Calu3 (cell line): ENCODE measurements at places on chromosomes 1 and 21. TPM values are rescaled to one million over a fixed set of nuclear protein-coding genes. Genes with fewer than 3 reads are reported as not detected.

ASPM gene
- 36.3 and 44.0 TPM in 2 replicates for total RNA-seq

KCNT2 gene
- 2.4 and 3.3 TPM in 2 replicates for total RNA-seq

LRRC53 gene
- not detected in 2 replicates for total RNA-seq

LCE3E gene
- not detected in 2 replicates for total RNA-seq

ETV3L gene
- not detected in 2 replicates for total RNA-seq

TRIM58 gene
- not detected in 2 replicates for total RNA-seq

IGSF9 gene
- 7.5 and 7.6 TPM in 2 replicates for total RNA-seq

TRABD2B gene
- total RNA-seq = 0.10 and 0.42 TPM in 2 replicates

SPRR2B gene
- total RNA-seq = not detected in 2 replicates

INAVA gene
- 167 and 175 TPM in 2 replicates for total RNA-seq

CCDC17 gene
- total RNA-seq = 4.7 and 8.3 TPM in 2 replicates

RBBP5 gene
- 21.9 and 22.0 TPM in 2 replicates for total RNA-seq

MRPS21 gene
- total RNA-seq = 66.9 and 67.4 TPM in 2 replicates

- DNase-seq = no peak
Observed at GRCh38 chr1:3683197-3683596, 30.9 kb downstream of the TP73 start.

GRCh38 chr1:245825128-245825901 is 670.5 kb downstream of the KIF26B start:
- DNase-seq = no peak

GRCh38 chr1:3188150-3188971 is 119.4 kb downstream of the PRDM16 start:
- DNase-seq = no peak

- DNase-seq = no peak
Observed at GRCh38 chr1:214990619-214991018, 91.9 kb upstream of the KCNK2 start.

DNA sequence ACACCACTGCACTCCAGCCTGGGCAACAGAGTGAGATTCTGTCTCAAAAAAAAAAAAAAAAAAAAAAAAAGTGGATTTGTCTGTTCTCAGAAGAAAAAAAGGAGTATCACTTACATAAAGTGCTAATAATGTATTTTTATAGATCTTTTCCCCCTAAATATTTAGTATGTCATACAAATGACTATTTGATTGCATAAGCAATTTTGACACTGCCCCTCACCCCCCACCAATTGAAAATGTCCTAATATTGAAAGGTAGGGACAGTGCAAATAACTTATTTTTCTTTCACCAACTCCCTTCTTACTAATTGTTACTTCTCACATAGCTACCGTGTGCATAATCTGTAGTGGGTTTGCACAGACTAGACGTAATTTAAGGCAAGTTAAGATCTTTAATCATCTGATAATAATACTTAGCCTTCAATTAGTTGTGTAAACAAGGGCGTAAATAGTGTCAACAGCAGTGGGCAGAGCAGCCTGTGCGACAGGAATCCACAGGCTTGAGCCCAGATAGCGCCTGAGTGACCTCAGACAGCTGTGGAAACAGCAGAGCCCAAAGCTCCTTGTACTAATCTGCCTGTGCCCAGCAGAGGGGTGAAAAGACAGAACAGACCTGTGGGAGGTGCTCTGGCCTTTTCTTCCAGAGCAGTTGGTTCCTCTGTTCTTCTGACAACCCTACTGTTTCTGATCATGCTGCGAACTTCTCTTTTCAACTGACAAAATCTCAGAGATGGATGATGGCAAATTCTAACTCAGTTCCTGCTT is 4.5 kb upstream of the IER5 start:
- peak; percentile 65 for DNase-seq

- peak; percentile 97 for DNase-seq
Observed at GRCh38 chr1:202861420-202862132, 27.4 kb downstream of the RABIF start.

DNA sequence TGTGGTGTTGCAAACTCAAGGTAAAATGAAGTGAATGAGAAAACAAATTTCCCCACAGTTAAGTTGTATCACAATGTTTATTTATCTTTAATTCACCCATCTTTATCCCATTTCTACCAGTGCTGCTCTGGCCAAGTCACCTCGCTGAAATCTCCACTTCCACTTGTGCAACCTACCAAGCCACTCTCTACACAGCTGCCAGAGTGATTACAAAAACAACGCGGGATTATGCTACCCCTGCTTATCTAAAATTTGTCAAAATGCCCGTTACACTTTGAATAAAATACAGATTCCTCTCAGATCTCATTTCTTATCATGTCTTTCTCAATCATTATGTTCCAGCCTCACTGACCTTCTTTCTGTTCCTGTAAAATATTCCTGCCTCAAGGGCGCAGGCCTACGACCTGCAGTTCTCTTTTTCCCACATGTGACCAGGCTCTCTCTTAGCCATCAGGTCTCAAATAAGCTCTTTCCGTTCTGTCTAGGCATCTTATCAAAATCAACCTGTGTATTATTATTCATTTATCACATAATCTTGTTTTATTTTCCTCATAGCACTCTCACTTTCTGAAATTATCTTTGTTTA is 95.6 kb downstream of the NTMT2 start:
- no peak for DNase-seq

- no peak for DNase-seq
Observed at GRCh38 chr1:54850069-54850730, 36.8 kb downstream of the DHCR24 start.

DNA sequence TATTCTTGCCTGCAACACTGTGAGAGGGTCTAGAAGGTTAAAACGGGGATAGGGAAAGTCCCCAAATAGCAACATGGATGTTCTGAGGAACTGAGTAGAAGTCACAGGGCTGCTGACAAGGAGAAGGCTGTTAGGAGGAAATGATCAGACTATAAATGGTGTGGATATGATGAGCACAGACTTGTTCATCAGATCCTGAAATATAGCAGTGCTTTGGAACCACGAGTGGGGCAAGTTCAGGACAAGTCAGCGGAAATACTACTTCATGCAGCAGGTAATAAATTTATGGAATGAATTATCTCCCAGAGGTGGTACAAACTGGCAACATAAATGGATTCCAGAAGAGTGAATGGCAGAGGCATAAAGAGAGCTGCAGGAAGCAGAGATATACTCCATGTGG is 3.2 kb upstream of the KIAA0040 start:
- DNase-seq = no peak

- no peak for DNase-seq
Observed at GRCh38 chr1:159951551-159951950, 2.5 kb downstream of the SLAMF9 start.

- DNase-seq = peak; percentile 62
Observed at GRCh38 chr1:44318097-44319088, 36.7 kb downstream of the ERI3 start.

GRCh38 chr1:156698995-156699394 is 6.4 kb downstream of the CRABP2 start:
- DNase-seq = no peak

DNA sequence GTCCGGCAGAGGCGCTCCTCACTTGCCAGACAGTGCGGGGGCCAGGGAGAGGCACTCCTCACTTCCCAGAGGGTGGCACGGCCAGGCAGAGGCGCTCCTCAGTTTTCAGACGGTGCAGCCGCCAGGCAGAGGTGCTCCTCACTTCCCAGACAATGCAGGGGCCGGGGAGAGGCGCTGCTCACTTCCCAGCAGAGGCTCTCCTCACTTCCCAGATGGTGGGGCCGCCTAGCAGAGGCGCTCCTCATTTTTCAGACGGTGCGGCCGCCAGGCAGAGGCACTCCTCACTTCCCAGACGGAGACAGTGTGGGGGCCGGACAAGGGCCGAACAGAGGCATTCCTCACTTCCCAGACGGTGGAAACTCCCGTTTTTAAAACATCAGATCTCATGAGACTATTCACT is 238.4 kb upstream of the CACYBP start:
- DNase-seq = no peak

DNA sequence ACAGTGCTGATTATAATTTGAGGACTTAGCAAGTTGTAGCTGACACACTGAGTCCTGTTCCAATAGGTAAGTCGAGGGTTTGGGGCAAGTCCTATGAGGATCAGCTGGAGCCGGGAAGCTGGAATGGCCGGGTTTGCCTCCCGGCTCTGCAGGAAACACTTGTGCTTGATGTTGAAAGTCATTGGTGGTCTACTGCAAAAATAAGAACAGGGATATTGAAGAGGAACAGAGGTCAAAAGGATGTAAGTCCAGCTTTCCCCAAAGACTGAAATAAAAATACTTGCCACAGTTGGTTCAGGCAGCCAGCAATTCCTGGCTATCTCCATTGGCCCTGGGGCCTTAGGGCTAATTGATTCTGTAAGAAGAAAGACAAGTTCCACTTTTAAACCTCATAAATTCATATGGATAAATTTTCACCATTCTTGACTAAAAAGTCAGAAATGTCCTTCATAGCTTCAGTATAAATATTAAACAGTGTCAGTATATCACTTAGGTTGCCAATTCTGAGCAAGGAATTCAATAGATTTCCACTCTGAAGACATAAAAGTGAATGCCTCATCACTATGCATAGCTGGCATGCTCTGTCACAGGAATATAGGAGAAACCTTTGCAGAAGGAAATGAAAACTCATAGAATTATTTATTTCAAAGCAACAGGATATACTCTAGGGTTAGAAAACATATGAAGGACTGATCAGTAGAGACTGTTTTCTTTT is 165.2 kb downstream of the AK5 start:
- no peak for DNase-seq

GRCh38 chr1:25501235-25502058 is 42.0 kb upstream of the LDLRAP1 start:
- DNase-seq = no peak

DNA sequence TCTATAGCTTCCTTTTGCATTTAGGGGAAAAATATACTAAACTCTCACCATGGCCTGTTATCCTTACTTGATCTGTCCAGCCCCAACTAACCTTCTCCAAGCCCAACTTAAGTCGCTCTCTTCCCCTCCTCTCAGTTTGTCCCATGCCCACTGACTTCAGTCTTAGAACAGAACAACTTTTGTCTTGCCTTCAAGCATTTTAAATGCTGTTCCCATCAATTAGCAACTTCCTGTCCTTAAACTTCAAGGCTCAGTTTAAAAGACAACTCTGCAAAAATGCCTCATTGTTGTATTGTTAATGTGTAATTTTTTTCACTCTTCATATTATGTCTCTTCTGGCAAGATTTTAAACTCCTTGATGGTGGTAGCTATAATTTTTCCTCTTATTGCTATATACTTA is 526.9 kb downstream of the NEGR1 start:
- no peak for DNase-seq

DNA sequence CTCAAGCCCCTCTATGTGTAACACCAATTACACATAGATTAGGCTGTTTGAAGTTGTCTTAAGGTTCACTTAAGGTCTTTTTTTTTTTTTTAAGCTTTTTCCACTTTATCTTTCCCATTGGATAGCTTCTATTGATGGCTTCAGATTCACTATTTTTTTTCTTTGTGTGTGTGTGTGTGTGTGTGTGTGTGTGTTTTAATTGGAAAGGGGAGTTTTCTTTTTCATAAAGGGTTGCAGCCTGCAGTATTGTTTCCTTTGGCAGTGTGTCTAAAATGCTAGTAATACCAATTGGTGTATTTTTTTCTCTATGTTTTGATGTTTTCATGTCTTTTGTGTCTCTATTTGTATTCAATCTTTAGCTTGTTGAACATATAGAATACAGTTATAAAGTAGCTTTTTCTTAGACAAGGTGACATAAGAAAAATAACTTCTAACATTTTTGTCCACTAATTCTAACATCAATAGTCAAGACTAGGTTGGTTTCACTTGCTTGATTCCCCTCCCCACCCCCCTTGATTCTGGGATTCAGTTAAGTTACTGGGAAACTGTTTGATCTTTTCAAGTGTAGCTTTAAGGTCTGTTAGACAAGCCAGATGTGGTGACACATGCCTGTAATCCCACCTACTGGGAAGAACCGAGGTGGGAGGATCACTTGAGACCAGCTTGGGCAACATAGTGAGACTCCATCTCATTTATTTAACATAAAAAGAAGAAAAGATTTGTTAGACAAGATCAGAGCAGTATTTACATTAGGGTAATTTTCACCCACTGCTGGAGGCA is 21.4 kb downstream of the PRRC2C start:
- DNase-seq = no peak

GRCh38 chr1:230827081-230827681 is 41.1 kb downstream of the C1orf198 start:
- no peak for DNase-seq

DNA sequence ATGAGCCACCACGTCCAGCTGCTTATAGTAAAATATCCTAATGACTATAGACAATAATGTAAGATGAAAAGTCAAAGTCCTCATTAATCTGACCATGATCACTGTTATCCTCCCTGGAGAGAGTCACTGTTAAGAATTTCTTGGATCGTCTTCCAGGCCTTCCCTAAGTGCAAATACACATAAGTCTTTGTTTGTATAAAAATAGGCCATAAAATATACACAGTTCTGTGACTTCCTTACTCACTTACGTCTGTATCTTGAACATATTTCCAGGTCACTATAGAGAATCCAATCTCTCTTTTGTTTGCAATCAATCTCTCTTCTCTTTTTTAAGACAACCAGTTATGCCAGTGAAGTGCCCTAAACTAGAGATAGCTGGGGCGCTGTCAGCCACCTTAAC is 89.1 kb upstream of the LYST start:
- DNase-seq = no peak

- DNase-seq = peak; percentile 44
Observed at GRCh38 chr1:47755101-47755990, 241.8 kb downstream of the TRABD2B start.

- DNase-seq = no peak
Observed at GRCh38 chr1:179036844-179037465, 11.3 kb downstream of the FAM20B start.

DNA sequence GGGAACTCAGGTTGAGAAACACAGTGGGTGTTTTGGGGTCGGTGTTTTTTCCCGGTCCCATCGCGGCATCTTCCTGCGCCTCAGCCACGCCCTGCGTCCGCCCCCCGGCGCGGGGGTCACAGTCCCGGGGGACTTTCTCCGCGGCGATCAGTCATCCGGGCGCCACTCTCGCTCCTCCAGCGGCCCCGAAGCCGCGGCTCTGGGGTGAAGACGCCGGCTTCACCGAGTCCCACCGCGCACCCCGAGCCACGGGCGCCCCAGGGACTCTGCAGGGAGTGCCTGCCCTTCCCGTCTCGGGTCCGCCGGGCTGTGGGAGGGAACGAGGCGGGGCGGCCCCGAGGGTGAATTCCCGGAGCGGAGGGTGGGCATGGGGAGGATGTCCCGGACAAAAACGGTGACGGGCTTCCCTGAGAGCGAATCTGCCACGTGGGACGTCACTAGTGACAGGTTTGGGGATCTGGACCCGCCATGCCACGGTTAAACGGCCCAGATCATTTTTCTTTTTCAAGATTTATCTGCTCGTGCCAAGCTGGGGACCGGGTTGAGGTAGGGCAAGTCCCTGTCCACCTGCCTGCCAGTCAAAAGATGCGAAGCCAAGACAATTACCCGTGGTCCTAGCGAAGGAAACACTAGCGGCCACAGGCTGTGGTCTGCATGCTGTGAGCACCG is 717 bp upstream of the BATF3 start:
- peak; percentile 12 for DNase-seq
